Globus pallidus (tissue), 1 donor: ENCODE measurements at places on chromosomes 3 and 15.

- DNase-seq, result no peak
These were observed 149.7 kb upstream of the ATP2B2 start for GRCh38 chr3:10655105-10655504.

DNA sequence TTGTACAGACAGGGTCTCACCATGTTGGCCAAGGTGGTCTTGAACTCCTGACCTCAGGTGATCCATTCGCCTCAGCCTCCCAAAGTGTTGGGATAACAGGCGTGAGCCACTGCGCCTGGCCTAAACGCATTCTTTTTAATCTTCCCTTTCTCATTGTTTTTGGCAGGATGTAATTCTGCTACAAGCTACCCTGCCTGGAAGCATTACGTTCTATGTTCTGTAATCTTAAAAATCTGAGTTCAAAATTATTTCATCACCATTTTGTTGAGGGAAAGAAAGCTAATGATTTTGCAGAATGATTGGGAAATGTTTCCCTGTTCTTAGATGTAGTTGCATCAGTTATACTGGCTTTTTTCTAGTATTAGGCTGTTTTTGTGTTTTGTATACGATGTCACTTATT, 71.5 kb downstream of the RGMA start:
- DNase-seq, result no peak

- DNase-seq, result no peak
These were observed 25.7 kb downstream of the RNU5B-1 start for GRCh38 chr15:65329984-65330735.

DNA sequence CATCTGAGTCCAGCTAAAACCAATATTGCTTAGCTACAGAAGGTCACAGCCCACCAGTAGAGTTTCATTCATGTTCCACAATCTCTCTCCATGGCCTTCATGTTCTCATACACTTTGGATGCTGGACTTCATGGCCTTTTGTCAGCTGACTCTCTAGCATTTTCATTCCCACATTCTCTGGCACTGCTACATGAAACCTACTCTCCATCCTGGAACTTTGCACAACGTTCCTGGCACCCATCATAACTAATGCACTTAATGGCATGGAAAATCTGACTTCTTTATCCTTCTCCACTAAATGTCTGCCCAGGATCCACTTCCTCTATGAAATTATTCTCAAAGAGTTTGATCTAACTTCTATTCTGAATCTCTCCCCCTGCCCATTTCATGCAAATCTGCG, 56.9 kb downstream of the SLC9A9 start:
- no peak for DNase-seq

DNA sequence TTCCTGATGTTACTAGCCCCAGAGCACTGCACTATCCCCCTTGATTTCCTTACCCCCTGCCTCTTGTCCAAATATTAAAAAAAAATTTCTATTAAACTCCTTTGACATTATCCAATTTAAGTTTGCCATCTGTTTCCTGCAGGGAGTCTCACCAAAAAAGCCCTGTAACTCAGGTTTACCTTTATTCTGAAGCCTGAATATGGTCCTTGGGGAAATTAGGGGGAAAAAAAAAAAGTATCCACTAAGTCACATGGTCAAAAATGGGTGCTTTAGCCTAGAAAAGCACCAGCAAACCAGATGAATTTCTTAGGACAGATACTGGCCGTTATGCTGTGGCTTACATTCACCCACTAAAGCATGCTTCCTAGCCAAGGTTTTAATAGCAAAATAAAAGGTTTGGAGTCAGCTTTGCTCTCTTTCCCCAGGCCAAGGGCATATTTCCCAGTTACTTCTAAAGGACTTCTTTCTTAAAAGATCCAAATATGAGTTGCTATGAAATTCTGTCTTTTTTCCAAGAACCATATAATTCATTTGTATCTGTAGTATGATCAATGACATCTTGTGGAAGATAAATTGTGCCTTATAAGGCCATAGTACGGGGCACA, 394.9 kb downstream of the LSAMP start:
- peak; percentile 31 for DNase-seq

DNA sequence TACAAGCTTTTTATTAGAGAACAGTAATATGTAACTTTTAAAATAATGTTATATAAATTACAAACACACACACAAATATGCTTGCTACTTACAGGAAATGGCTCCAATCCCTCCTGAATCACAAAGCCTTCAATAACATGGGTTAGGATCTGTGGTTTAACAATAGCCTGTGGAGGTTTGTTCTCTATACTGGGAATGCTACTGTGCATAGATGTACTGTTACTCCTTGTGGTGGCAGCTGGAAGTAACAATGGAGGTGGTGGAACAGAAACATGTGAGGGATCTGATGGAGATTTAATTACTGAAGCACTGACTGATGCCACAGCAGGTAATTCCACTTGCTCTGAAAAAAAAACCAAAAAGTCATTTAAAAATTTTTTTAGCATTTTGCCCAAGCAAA, 64.4 kb downstream of the PHC3 start:
- no peak for DNase-seq

DNA sequence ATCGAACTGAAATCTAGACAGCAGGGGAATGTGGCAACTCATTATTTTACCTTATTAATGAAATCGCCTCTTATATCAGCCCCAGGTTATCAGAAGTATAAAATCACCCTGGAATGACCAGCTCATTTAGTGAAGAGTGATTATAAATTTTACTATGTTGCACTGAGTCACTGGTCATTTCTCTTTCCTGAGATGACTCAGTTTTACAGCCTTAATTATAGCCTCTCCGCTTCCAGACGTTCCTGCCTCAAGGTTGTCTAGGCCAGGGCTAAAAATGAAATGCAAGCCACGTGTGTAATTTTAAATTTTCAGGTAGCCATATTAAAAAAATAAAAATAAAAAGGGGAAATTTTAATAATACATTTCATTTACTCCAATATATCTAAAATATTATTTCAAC, 33.3 kb downstream of the DET1 start:
- no peak for DNase-seq

DNA sequence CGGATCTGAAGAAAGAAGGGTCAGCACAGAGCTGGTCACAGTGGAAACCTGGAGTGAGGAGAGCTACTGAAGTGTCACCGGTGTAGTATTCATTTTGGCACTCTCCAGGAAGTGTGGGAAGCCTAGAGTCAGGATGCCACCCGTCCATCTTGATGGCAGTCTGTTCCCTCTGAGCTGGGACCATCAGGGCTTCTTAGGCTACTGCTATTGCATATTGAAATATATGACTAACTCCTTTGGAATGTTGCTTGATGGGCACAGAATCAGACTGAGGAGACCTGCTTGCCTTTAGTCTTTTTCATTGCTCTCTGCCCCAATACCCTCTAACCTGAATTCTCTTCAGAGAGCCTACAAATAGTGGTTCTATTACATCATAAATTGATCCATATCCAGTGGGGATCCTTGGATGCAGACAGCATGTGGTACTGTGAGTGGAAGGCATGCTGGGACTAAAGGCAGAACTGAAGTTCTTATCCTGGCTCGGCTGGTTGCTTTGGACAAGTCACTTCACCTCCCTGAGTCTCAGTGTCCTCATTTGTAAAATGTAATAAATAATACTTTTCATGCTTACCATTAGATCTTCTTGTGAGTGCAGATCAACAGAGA, 143.5 kb downstream of the PDE8A start:
- DNase-seq, result no peak
